ENCODE measurements at places on chromosomes 6 and 20. TPM values are rescaled to one million over a fixed set of nuclear protein-coding genes. Genes with fewer than 3 reads are reported as not detected.

The PI3 gene
- total RNA-seq, result 3.7 TPM

The PDE7B gene
- 5.1 TPM for total RNA-seq

The ERVFRD-1 gene
- not detected for total RNA-seq

The LKAAEAR1 gene
- not detected for total RNA-seq

The DOP1A gene
- total RNA-seq, result 30.1 TPM

The GJA10 gene
- not detected for total RNA-seq

The TCF21 gene
- 1.3 TPM for total RNA-seq

The LY6G6C gene
- total RNA-seq, result 2.5 TPM

The RFX6 gene
- 23.9 TPM for total RNA-seq

The MDFI gene
- 53.9 TPM for total RNA-seq

The MYT1 gene
- 4.9 TPM for total RNA-seq

The JARID2 gene
- 35.9 TPM for total RNA-seq

The HTR1E gene
- 0.52 TPM for total RNA-seq

The CCN2 gene
- total RNA-seq, result 75.5 TPM

The AHI1 gene
- total RNA-seq, result 23.2 TPM

The RBM24 gene
- total RNA-seq, result 0.88 TPM

The SNAP91 gene
- 3.0 TPM for total RNA-seq

The RSPO3 gene
- 32.3 TPM for total RNA-seq

The RIN2 gene
- 44.8 TPM for total RNA-seq

The SPATA25 gene
- 4.2 TPM for total RNA-seq

The TRIM15 gene
- 1.4 TPM for total RNA-seq

The GTSF1L gene
- total RNA-seq, result not detected

The CD109 gene
- 1.3 TPM for total RNA-seq

The RGS17 gene
- total RNA-seq, result 3.7 TPM

The CPNE5 gene
- total RNA-seq, result 0.72 TPM

The IMPG1 gene
- not detected for total RNA-seq

The ADGRF1 gene
- 36.0 TPM for total RNA-seq

The PRR18 gene
- 0.80 TPM for total RNA-seq

The ZNF831 gene
- not detected for total RNA-seq

The HCK gene
- not detected for total RNA-seq

The OPRM1 gene
- total RNA-seq, result not detected

The TREM1 gene
- total RNA-seq, result not detected

The CGA gene
- total RNA-seq, result 30.3 TPM

The PAQR8 gene
- total RNA-seq, result 21.2 TPM

The RAD21L1 gene
- total RNA-seq, result not detected

The CLIC5 gene
- total RNA-seq, result 75.8 TPM

The GSTA4 gene
- total RNA-seq, result 72.9 TPM

The ANGPT4 gene
- total RNA-seq, result not detected

The NHLRC1 gene
- 3.5 TPM for total RNA-seq

The HLA-DRB1 gene
- total RNA-seq, result 88.9 TPM

The OR2J3 gene
- not detected for total RNA-seq

The PSORS1C1 gene
- not detected for total RNA-seq

The ENTPD6 gene
- 78.3 TPM for total RNA-seq

The RNF144B gene
- total RNA-seq, result 10.8 TPM

The SYNE1 gene
- total RNA-seq, result 12.6 TPM

The CENPQ gene
- 3.7 TPM for total RNA-seq

The CALHM4 gene
- total RNA-seq, result not detected

The RCAN2 gene
- 6.9 TPM for total RNA-seq

The MYCT1 gene
- not detected for total RNA-seq

The SLC23A2 gene
- 16.4 TPM for total RNA-seq

The COX4I2 gene
- not detected for total RNA-seq

The LTB gene
- total RNA-seq, result 0.34 TPM
